ENCODE measurements at places on chromosomes 3 and 15.

GRCh38 chr15:67070892-67071664, 5.7 kb downstream of the SMAD3 start:
- DNase-seq: no peak

DNA sequence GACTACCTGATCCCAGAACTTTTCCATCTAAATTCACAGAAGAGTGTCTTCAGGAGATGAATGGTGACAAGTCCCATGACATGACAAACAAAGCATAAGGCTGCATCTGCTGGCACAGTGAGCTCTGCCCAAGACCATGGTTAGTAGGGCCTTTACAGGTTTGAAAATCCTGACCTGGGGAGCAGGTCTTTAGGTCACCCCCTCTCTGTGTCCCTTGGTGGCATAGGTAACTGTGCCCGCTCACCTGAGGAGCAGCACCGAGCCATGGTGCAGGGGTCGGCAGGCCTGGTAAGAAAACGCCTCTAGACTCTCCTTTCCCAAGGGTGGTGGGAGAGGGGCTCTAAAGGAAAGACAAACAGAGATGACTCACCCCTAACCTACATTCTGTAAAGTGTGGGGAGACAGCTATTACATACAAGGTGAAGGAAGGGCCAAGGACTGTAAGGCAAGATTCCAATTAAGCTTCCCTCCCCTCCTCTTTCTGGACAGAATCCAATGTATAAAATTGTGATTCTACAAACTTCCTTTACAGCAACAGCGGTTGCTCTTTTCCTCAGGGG, 74.0 kb downstream of the SATB1 start:
- DNase-seq: no peak

DNA sequence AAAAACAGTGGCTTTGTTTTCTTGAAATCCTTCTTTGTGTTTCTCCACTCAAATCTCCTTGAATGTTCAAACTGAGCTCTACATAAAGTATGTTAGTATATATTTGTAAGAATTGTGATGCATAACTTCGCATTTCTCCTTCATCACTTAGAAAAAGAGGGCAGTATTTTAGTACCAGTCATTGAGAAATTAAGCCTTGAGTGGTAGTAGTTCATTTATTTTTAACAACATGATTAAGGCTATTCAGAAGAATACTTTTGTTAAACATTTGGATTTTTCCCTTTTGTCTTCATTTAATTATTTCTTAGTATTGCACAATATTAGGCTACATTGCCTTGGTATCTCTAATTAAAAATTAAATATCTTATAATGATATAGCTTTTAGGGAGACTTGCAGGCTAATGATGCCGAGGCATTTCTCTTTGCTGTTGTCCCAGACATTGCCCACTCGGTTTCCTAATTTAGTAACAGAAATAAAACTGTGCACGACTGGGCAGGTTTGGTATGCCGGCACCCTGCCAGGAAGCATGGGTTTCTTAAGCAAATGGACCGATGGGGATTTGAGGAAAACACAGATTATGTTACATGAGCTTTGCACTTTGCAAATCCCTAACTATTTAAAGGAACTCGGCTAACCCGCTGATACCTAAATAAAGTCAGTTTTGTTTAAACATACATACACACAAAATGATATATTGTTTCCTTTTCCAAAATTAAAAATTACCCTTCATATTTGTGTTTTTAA, 54.7 kb downstream of the LRRC28 start:
- DNase-seq: peak; percentile 72

GRCh38 chr3:109375975-109376374, 38.6 kb upstream of the DPPA4 start:
- DNase-seq: no peak

DNA sequence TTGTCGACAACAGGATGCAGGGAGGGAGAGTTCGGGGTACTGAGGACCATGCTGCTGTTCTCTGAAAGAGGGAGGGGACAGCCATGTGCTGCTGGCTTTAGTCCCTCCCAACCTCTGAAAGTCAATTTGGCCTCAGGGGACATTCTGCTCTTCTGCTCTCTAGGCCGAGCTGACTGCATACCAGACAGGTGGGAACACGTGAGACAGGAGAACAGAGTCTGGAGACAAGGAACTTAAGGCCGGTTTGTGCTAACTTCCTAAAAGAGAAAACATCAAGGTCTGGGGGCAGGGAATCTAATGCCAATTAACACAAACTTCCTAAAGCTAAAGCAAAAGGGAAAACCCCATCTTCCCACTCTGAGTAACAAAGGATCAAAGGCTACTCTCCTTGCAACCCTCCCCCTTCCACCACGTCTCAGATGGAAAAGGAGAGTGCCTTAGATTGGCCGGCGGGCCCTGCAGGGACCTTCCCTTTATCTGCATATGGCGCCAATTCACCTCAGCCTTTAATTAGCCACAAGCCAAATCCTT, 41.0 kb downstream of the SLCO2A1 start:
- DNase-seq: no peak

DNA sequence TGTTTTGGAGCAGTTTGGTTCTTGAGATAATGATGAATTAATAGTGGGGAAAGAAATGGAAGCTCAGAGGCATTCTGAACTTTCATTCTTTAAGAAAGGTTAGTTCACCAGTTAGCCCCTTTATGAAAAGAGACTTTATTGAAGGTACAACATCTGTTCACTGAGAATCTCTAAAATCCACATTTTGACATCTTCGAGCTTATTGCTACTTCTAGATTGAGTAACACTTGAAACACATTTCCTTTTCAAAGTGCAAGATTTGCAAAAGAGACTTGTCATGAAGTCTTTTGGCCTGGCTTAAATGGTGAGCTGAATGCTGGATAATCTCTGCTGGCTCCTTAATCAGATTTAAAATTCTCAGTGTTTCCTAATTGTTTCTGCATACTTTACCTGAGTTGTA, 42.3 kb downstream of the RAB8B start:
- DNase-seq: no peak

DNA sequence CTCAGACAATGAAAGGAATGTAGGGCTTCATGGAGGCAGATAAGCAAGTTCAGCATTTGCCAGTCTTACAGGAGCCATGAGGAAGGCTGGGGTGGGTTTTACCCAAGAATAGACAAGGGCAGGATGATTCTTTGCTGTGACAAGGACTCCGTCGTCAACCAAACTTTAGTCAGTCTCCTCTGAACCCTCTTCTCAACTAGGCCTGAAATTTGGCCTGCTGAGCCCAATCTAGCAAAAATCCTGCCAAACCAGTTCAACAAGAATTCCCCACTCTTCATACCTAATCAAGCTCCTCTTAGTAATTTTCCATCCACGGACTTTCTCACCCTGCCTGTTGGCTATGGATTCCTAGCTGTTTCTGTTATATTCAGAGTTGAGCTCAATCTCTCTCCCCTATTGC, 280.5 kb downstream of the TBL1XR1 start:
- DNase-seq: no peak

DNA sequence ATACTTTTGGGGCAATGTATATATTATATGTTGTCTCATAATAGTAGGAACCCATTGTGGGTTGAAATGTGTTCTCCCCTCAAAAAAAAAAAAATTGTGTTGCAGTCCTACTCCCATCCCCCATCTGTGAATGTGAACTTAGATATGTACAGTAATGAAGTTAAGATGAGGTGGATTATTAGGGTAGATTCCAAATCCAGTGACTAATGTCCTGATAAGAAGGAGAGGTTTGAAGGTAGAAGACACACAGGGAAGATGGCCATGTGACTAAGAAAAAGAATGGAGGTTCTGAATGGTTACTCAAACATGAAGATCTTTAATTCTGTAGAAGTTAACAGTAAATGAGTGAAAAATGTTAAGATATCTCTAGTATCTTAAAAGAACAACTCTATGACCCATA, 3.0 kb upstream of the ATOSA start:
- DNase-seq: no peak

DNA sequence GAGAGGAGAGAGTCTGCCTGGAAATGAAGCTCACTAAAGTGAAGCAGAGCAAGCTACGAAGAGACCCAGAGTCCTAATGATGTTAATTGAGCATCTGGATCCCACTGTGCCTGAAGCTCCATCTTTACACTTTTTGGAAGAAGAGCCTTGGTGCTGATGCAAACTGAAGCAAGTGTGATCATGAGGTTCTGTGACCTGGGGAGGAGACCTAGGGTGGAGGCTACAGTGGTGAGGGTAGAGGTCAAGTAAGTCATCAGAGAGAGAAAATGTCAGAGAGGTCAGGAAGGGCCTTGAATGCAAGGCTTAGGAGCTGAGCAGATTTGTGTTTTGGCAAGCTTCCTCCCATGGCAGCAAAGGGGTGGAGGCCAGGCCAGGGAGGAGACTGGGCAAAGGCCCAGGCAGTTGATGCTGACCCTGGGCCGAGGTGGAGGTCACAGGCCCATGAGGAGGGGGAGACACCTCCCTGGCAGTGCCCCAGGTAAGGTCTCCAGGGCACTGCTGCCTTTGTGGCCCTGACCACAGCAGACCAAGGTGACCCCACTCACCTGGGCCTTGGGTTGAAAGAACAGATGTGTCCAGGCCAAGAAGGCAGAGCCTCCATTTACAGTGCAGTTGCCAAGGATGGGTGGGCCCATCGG, 1.6 kb downstream of the GRIP2 start:
- no peak for DNase-seq

- no peak for DNase-seq
Measured at GRCh38 chr3:122578069-122578740, 755 bp downstream of the PARP15 start.

DNA sequence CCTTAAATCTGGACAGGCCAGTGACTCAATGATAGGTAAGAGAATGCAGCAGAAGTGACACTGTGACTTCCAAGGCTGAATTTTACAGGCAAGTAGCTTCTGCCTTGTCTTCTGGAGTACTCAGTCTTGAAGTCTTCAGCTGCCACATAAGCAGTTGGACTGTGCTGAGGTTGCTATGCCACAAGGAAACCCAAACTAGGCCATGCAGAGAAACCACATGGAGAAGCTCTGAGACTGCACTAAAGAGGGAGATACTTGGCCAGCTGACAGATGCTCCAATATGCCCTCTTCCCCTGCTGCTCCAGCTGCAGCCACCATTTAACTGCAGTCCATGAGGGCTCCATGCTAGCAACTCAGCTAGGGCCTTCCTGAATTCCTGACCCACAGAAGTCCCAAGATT, 119.4 kb upstream of the GADL1 start:
- no peak for DNase-seq

- DNase-seq: no peak
Measured at GRCh38 chr3:53303957-53304356, 43.4 kb downstream of the DCP1A start.

DNA sequence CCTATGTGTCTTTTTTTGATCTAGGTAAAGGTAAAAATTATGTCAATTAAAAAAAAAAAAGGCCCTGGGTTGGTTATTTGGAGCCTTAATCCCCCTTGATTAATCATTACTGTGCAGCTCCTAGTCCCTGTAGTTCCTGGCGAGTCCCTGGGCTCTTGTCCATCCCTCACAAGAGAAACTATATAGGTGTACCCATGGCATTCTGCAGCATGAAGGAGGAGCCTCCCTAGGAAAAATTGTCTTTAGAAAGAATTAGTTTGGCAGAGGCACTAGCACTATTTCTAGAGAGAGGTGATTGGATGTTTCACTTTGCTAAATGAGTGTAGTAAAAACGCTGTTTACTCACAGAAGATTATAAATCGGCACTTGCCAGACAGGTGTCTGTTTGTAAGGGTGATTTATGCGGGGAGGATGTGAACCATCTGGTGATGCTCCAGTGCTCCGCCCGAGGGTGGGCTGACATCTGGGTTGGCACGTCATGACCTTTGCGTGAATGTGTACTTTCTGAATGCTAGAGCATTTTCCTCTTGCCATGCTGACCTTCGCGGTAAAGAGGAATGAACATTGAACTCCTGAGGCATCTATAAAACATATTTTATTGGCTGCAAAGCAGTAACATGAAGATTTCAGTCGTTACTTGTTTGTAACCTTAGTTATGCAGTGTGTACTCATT, 12.6 kb downstream of the PLCL2 start:
- DNase-seq: peak; percentile 55

DNA sequence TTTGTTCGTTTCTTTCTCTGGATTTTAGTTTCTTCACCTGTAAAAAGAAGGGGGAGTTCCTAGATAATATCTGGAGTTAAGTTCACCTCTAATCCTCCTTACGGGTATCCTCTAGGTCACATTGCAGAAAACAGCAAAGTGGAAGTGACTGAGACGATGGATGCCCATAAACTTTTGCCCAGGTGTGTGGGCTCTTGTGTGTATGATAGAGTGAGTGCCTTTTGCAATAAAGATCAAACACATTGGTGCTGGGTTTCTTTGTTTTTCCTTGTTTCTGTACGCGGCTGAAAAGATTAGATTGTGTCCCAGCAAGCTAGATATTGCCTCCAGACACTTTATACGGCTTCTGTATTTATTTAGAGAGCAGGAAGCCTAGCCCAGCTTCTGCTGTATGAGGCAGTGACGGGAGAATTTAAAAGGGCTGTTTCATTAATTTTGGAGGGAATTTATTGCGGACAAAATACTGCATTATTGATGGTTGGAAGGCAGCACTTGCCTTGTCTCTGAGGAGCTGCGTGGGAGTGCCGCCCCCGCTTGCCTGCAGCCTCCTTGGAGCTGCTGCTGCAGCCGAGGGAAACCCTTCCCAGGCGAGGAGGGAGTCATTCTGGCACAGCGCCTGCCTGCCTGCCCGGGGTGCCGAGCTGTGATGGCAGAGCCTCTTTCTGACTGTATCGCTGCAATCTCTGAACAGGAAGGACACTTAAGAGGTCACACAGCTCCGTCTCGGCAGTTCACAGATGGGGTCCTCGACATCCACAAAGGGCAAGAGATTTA, 38.5 kb downstream of the PYDC2 start:
- peak; percentile 39 for DNase-seq

- DNase-seq: no peak
Measured at GRCh38 chr15:71400294-71400693, 285.0 kb downstream of the THSD4 start.

- DNase-seq: no peak
Measured at GRCh38 chr15:43957724-43958123, 130.9 kb downstream of the WDR76 start.

- no peak for DNase-seq
Measured at GRCh38 chr15:90564051-90564450, 34.3 kb downstream of the CRTC3 start.

DNA sequence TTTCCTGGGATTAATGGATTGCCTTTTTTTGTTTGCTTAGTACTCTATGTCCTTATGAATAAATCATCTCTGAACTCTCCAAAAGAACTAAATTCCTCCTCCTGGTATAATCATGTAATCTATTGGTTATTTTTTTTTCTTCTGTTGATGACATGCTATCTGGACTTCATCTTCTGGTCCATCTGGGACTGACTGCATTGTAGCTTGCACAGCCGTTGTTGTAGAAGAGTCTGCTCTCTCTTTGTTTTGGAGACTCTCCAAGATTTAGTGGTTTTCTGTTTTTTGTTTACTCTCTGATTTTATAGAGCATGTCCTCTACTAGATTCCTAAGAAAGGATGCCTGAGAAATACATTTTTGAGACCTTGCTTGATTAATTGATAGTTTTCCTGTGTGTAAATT, 19.1 kb downstream of the IREB2 start:
- peak; percentile 59 for DNase-seq

DNA sequence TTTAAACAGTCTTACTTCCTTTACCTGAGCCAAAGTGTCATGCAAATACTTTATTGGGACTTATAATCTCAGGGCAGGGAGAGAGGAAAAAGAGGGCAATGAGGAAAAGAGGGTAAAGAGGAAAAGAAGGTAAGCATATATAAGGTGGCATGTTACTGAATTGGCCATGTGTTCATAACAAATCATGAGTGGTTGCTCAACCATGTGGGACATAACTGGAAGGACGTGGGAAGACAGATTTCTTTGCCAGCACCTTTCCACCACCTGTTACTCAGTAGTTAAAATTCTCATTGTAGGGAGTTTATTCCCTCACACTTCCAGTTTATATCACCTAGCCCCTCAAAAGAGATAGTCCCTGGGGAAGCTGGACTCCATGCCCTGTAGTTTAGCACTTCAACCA, 54.7 kb upstream of the TPRG1 start:
- no peak for DNase-seq

All from fibroblast of skin of abdomen (primary cell).